ENCODE measurements at places on chromosomes 16 and 17. TPM values are rescaled to one million over a fixed set of nuclear protein-coding genes. Genes with fewer than 3 reads are reported as not detected.

PITPNC1 gene
- polyA plus RNA-seq: 9.6 TPM

INCA1 gene
- polyA plus RNA-seq: 3.3 TPM

CBFA2T3 gene
- polyA plus RNA-seq: 11.6 TPM

SLC26A11 gene
- polyA plus RNA-seq: 16.7 TPM

CCL16 gene
- polyA plus RNA-seq: 0.54 TPM

WNT9B gene
- polyA plus RNA-seq: not detected

PRSS33 gene
- not detected for polyA plus RNA-seq
